ENCODE measurements at places on chromosomes 1 and 21.

DNA sequence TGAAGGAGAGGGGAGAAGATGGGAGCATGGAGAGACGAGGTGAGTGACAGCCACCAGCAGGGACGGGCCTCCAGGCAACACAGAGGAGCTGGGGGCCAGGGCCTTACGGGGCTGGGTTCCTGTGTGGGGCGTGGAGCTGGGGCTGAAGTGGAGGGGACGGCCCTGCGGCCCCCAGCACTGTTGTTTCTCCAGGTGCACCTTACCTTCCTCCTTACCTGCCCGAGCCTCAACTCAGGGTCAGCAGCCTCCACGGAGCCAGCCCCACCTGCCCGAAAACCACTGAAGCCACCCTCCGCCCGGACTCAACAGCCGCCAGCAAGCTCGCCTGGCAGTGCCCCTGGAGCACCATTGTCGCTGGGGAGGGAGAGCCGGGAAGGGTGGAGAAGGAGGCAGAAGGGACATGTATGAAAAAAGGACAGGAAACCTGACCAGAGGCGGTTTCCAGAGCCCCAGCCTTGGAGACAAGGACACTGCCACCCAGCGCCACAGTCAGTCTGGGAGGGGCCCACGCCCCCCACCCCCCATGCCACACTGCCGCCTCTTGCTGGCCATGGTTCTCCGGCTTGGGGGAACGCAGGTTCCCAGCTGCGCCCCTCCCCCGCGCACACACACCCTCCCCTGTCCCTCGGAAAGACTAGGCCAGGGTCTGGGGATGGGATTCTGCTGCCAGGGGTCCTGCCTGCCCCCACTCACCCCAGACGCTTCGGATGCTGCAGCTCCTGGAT lies 10.6 kb downstream of the PLA2G2F start:
- DNase-seq = no peak

GRCh38 chr1:203199481-203199815 lies 12.9 kb upstream of the CHI3L1 start:
- DNase-seq = no peak

DNA sequence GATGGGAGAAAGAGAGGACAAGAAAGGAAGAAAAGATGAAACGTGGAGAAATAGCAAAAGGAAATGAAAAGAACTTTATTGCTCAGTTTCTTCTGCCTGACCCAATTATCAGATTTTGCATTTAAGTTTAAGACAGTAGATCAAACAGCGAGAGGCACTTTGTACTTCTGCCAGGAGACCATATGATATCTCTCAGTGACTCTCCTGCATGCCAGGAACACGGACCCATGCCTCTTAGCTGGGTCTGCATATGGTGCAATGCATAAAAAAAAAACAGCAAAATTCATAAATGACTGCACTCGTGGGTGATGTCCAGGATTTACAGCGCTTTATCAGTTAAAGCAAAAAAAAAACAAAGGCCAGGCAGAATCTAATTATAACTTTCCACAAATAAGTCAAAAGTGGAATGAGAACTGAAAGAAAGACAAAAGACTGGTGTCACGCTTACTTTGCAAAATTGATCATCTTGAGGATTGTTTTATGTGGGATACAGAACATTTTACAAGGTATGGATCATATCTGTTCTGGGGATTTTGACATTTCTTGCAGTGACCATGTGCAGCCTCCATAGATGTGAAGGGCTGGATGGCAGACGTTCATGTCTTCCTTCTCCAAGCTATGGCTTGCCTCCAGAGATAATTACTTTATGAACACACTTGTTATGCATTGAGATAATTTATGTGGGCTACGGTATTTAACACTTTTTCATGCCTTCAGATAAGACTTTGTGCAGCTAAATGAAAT lies 79.5 kb downstream of the RUNX1 start:
- DNase-seq = no peak

- no peak for DNase-seq
These were observed 118.4 kb downstream of the ATF6 start for GRCh38 chr1:161884475-161884874.

DNA sequence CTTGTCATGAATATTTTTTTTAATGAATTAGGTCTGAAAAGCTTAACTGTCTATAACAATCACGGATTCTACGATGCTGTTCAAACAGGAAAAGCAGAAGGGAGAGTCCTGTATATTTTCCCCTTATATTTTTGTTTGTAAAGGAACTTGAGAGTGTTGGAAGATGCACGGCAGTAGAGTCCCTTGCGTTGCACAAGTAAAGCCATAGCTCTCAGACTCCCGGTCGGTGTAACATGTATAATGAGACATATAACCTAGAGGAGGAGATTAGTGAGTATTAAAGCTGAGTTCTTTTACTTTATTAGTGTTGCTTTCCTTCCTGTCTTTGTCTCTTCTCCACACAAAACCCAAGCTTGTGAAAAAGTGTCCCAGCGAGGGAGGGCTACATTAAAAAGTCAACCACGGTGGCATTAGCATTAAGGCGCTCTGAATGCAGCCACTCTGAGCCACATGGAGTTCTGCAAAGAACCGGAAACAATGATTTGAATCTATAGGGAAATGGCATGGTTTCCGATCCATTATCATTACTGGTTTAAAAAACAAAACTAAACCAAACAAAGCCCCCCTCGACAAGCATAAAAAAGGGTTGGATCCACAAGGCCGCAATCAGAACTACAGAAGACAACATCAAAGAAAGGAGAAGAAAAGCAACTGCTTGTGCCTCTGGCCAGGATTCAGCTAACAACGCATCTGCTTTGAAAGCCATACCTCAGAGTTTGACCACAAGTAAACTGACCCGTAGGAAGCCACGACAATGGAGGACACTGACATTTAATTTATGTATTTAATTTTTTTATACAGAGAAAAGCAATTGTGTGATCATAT lies 356.8 kb downstream of the LMO4 start:
- no peak for DNase-seq
